ENCODE measurements at places on chromosomes 6 and 20. TPM values are rescaled to one million over a fixed set of nuclear protein-coding genes. Genes with fewer than 3 reads are reported as not detected.

PTCRA gene
- total RNA-seq = not detected

KHDC1L gene
- total RNA-seq = 0.66 TPM

DNA sequence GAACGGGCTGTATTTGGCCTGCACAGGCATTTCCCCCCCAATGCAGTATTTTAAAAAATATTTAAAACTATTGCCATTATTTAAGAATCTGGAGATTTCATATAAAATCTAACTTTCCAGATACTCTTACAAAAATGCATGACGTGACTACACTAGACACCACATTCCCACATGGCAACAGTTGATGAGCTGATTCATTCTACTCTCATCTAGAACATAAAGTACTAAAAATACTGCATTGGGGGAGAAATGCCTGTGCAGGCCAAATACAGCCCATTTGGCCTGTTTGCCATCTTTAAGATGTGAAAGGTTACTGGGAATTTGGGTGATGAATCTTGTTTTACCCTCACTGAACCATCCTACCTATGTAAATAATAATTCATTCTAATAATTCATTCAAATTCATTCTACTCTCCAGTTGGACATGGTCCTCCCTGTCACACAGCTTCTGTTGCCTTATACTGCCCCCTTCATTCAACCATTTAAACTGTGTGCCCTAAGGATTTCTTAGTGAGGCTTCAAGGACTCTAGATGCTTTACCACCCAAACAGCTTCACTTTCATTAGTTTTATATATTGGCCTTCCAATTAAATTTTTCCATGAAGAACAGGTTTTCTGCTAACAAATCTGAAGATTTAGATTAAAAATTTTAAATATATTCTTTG, 6.9 kb upstream of the ZSCAN16 start:
- DNase-seq = no peak

GRCh38 chr6:44002593-44003344, 124.5 kb downstream of the MRPL14 start:
- DNase-seq = peak; percentile 86

- no peak for DNase-seq
These were observed 100.0 kb downstream of the ADGRG6 start for GRCh38 chr6:142401838-142402237.

GRCh38 chr20:57559658-57560553, 1.0 kb upstream of the PCK1 start:
- DNase-seq = no peak

GRCh38 chr20:48676795-48677460, 150.9 kb downstream of the PREX1 start:
- DNase-seq = peak; percentile 69

DNA sequence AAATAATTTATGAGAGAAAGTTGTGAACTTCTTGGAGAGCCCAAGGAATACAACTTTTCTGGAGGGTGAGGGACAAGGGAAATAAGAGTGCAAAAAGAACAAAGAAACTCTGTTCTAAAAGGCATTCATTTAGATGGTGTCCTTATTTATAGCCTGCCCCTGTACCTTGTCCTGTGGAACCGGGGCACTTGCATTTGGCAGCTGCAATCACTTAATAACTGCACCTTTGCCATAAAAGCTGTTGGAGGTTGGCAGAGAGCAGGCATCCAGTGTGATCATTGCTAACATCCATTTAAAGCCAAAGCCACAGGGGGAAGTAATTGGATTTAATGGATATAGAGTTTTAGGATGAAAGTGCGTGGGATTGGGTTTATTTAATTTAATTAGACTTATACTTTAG, 50.8 kb upstream of the SGK1 start:
- no peak for DNase-seq

Measured in aorta (tissue), 5 donors.